Activated CD4-positive, alpha-beta T cell treated with anti-CD3 and anti-CD28 coated beads, Interleukin-2, amount 50 U/mL, for 1 hour (primary cell): ENCODE measurements at places on chromosomes 16 and 17.

- DNase-seq = no peak
Observed at GRCh38 chr17:44389723-44390202, 314 bp upstream of the ITGA2B start.

GRCh38 chr16:74500907-74501306 is 79.6 kb upstream of the CLEC18B start:
- DNase-seq = no peak

GRCh38 chr16:54093281-54093680 is 193.3 kb downstream of the IRX3 start:
- DNase-seq = no peak

- no peak for DNase-seq
Observed at GRCh38 chr17:10803830-10804475, at the start of gene TMEM238L. TMEM238L (minus strand) TSS chr17:10804099; CDS start chr17:10803963, 136 bp downstream.

GRCh38 chr16:27234603-27235002 is 31.3 kb downstream of the KDM8 start:
- no peak for DNase-seq

DNA sequence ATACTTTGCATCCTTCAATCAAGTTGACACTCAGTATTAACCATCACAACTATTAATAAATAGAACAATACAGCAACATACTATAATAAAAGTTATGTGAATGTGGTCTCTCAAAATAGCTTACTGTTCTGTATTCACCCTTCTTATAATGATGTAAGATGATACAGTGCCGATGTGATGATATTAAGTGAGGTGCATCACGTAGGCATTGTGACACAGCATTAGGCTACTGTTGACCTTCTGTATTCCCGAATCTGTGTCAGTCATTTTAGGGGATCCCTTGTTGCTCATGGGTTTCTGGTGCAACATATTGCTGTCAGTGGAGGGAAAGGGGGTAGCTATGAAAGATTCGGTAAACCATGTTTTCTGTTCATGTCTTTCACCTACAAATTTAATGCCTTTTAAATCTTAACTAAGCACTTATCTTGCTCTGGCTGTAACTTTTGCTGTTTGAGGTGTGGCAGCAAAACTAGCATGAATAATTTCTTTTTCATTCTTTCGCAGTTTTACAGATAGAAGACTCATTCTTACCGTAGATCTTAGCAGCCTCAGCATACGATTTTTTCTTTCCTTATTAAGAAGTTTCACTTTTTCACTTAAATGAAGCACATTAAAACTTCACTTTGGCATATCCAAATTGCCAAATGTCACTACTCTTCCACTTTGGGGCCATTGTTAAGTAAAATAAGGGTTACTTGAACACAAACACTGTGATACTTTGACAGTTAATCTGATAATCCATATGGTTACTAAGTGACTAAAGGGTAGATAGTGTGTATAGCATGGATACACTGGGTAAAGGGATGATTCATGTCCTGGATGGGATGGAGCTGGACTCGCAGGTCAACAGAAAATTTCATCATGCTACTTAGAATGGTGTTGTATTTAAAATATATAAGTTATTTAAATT is 29.6 kb downstream of the NFAT5 start:
- DNase-seq = no peak

DNA sequence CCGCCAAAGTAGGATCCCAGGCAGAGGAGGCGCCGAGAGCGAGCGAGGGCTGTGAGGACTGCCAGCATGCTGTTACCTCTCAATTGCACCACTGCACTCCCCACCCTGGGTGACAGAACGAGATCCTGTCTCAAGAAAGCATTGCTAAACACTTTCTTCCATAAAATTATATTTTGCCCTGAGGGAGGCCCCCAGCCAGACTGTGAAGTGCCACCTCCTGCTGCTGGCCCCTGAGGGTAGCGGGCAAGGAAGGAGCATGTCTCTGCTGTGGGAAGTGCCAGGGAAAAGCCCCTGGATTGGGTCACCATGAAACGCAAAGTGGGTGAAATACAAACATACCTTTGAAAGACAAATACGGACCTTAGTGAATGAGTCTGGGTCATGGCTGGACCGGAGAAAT is 78.0 kb upstream of the AMZ2 start:
- no peak for DNase-seq

DNA sequence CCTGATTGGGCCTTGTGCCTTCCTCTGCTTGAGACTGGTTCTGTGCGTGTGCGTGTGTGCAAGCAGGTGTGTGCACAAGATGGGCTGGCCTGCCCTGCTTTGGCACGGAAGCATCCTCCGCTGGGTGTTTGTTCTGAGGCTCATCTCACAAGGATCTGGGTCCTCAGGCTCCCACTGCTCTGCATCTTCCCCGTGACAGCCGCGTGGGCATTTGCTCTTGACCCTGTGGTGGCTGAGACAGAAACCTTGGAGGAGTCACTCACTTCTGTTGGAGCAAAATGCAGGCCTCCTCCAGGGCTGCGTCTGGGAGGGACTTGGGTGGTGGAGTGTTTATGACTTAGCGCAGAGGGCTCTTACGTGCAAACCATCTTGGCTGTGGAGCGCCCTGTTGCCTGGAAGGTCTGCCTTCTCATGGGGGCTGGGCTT is 119.2 kb downstream of the RPTOR start:
- peak; percentile 29 for DNase-seq

DNA sequence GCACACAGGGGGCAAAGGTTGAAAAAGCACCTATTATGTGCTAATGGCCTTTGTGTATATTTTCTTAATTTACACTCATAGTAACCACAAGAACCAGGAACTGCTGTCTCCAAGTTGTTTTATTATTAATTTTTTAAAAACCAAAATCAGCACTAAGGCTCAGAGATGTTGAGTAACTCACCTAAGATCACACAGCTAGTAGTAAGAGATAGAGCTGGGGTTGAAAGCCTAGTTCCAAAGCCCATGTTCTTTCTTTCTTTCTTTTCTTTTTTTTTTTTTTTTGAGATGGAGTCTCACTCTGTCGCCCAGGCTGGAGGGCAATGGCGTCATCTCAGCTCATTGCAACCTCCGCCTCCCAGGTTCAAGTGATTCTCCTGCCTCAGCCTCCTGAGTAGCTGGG is 75.3 kb downstream of the SDK2 start:
- no peak for DNase-seq

DNA sequence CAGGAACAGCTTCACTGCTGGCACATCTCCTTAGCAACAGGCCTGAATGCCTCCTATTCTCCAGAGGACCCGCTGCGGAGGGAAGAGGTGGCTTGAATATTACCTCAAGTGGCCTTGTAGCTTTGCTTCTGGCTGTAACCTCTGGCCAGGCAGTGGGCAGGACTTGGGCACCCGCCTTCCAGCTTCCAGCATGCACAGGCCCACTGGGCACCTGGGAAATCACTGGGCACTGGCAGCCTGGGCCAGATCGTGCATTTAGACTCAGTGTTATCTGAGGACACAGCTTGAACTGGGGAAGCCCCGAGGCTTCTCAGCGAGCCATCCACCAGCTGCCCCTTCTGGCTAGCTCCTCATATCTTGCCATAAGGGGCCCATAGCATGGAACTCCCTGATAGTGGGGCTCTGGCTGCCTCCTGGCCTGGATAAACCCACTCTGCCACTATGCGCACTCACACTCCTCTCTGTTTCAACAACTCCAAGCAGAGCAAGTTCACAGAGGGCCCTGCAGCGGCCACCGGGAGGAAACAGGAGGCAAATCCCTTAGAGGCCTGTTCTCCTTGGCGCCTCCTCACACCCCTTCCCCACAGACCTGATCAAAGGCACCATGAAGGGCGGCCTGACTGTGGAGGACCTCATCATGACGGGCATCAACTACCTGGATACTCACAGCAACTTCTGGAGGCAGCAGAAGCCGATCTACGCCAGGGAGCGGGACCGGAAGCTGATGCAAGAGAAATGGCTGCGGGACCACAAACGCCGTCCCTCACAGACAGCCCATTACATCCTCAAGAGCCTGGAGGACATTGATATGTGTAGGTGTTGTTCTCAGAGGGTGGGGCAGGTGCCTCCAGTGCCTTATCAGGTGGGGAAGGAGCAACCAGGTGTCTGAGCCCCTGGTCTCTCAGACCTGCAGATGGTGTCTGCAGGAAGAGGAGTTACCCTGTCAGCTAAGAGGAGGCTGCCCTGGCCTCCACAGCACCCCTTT is 7.8 kb downstream of the ODAD4 start:
- no peak for DNase-seq

DNA sequence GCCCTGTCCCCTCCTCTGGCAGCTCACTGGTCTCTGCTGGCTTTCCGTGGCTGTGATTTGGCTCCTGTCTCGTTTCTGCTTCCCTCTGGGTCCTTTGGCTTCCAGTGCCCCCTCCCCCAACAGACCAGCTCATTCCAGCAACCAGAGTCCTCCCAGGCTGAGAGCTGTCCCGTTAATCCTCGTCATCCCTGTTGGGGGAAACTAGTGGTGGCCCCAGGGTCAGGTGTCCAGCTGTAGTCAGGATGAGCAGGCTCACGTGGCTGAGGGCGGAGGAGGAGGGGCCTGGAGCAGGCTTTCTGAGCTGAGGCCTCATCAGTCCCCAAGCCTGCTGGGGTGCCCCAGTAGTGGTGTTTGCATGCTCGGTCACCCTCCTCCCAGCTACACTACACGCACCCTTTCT is 10.7 kb upstream of the CBX4 start:
- DNase-seq = no peak

GRCh38 chr17:57354673-57355072 is 98.3 kb downstream of the MSI2 start:
- no peak for DNase-seq

GRCh38 chr16:4699046-4699556 is 5.7 kb downstream of the NUDT16L1 start:
- DNase-seq = no peak

- no peak for DNase-seq
Observed at GRCh38 chr17:79093270-79093669, 18.6 kb downstream of the ENGASE start.

- peak; percentile 40 for DNase-seq
Observed at GRCh38 chr16:49921791-49922456, 66.0 kb upstream of the ZNF423 start.

DNA sequence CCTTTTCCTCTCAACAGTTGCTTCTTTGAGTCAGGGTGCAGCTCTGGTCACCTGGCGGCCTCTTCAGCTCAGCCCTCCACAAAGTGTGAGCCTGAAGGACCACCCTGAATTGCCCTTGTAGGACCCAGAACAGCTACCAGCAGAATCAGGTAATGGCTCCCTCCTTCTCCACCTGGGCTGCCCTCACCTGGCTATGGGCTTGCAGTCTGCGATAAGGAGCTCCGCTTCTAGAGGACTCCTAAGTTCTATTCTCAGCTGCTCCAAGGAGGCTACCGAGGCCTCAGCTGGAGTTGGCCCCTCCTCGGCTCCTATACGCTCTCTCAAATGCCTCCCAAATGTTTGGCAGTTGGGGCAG is 13.4 kb downstream of the SMIM5 start:
- no peak for DNase-seq

DNA sequence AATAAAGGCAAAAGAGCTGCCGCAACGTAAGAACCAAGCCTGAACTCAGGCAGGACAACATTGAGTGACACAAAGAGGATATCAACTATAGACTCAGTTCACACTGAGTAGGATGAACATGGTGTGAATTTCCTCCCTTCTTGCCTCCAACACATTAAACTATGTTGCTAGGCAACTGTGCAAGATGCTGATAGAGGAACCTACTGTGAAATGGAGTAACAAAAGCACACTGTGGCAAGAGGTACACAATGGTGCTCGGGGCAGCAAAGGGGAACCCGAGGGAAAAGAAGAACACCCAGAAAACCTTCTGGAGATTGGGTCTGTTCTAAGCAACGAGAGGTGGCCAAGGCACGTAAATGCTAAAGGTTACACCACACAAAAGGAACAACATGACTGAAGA is 34.1 kb downstream of the GRB2 start:
- DNase-seq = no peak

DNA sequence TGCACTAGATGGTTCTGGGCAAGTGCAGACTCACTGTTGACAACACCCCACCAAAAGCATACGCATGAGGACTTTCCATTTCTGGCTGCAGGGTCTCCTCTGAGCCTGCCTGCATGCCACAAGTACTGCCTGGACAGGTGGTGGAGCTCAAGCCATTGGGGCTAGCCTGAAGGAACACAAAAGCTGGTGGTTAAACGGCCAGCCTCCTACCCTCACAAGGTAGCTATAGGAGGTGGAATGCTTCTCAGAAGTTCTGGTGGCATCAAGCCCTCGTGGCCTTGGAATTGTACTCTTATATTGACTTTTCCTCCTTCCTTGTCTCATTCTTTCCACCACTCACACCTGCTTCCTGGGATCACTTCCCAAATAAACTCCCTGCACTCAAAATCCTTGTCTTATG is 56.6 kb upstream of the BCAR1 start:
- DNase-seq = no peak

DNA sequence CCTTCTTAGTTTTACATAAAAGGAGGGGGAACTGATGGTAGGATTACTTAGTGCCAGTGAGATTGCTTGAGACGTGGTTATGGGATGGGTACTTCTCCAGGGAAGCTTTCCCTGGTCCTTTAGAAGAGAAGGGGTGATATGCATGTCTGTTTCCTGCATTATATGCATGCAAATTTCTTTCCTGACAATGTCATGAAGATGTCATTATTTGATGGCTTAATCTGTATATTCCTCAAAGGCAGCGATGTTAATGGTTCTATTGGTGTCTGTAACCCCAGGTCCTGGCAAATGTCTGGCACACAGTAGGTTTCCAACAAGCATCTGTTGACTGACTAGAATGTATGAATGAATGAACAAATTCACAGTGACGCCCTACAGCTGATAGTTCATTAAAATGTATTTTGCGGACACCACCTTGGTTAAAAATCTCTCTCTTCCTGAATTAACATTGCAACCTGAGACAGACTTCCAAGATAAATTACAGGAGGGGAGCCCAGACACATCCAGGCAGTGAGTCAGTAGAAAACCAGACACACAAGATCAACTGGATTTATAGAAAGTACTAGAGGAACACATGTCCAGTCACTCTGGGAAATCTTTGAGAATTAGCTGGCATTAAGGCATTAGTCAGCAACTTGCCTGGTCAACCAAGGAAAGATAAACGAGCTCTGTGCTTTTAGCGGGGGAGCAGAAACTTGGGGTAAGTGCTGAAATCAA is 293.4 kb downstream of the XYLT1 start:
- no peak for DNase-seq

DNA sequence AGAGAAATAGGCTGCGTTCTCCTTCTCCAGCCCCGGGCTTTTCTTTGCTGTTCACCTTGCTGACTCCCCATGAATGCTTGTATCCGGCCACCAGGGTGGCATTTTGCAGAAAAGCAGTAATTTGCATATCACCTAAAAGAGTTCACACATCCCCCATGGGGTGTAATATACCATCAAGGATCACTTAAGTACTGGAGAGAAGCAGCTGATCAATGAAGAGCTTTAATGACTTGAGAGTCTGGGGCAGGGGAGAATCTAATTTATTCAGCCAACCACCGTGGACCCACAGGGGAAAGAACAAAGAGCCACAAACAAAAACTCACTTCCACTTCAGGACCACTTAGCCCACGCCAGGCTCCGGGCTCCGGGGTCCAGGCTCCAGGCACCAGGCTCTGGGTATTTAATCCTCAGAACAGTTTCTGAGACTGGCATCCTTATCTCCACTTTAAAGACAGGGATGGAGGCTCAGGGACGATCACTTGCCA is 33.9 kb upstream of the SEC14L1 start:
- no peak for DNase-seq

GRCh38 chr17:72426321-72426720 is 305.5 kb downstream of the SOX9 start:
- DNase-seq = no peak
